Activated CD4-positive, alpha-beta T cell treated with anti-CD3 and anti-CD28 coated beads, Interleukin-2, amount 50 U/mL, for 48 hours (primary cell): ENCODE measurements at places on chromosomes 16 and 17.

DNA sequence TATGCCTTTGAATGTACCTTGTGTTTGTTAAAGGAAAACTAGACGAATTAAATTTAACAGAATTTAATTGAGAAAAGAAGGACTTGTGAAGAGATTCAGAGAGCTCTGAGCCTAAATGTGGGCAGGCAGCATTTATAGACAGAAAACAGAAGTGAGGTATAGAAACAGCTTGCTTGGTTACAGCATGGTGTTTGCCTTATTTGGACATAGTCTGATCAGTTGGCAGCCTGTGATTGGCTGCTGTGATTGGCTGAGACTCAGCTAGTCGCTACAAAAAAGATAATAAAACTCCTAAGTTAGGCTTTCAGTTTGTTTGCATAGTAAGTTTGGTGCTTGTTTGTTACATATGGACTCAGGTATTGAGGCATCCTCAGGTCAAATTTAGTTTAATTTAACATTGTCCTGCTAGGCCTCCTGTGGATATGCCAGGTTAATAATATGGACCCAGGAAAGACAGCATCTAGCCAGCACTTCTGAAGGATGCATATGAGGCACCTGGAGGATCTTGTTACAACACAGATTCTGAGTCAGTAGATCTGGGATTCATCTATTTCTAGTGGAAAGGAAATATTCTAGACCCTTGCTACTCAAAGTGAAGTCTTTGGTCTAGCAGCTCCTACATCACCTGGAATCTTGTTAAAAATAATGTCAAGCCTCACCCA is 43.4 kb downstream of the SLFN5 start:
- no peak for DNase-seq

DNA sequence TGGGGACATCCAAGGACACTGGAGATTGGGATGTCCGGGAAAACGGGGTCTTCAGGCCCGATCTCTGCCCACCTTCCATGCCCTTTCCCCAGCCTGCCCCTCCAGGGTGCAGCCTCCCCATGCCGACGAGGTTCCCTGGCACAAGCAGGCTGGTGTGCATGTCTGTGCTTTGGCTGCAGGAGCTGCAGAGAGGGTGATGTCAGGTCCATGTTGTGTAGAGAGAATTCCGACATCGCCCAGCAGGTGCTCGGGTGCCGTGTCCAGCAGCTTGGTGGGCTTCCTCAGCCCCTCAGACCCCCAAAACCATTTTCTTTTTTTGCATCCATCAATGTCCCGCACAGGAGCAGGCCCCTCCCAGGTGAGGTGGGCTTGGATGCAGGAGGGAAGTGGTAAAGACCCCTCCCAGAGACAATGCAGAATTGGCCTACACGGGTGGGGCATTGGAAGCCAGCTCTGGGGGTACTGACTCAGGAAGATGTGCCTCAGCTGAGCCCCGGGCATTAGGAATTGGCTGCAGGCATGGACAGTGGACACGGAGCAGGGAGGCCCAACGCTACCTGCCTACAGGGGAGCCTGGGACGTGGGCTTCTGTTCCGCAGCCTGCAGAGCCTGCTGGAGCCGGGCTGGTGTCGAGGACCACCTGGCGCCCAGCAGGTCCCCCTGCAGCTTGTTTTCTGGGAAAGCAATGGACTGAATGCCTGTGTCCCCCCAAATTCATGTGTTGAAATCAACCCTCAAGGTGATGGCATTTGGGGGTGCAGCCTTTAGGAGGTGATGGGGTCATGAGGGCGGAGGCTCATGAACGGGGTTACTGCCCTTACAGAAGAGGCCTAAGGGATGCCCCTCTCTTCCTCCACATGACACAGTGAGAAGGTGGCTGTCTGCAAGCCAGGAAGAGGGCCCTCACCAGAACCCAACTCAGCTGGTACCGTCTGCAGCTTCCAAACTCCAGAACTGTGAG is 97.5 kb downstream of the METRNL start:
- no peak for DNase-seq

- no peak for DNase-seq
Measured at GRCh38 chr17:40951011-40951622, 13.7 kb upstream of the KRT23 start.

DNA sequence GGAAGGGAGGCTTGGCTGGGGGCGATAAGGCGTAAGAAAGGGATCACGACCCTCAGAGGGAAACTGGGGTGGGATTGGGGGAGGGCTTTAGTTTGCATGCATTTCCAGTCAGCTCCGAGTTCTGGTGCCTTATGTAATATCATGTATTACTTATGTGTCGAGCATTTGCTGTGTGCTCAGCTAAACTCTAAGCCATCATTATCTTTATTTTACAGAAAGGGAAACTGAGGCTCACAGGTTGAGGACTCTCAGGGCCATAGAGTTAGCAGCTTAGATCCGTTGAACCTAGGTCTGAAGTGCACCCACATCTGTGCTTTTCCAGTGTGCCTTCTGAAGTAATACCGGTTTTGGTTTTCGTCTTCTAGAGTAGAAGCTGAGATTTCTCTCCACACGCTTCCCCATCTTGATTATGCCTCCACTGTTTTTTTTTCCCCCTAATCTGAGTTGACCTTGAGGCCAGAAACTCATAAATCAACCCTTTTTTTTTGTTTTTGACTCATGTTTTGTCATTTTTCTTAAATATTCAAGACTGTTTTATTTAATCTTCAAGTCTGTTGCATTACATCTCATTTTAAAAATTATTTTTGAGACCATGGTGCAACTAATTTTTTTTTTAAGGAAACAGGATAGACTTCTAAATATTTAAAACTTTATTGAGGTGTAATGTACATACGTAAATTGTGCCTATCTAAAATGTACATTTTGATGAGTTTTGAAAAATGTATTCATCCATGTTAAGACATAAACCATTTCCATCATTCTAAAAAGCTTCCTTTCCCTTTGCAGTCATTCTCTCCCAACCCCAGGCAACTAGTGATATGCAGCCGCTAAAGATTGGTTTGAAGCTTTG is 741 bp downstream of the CYB5B start:
- no peak for DNase-seq

- DNase-seq, result no peak
Measured at GRCh38 chr17:7408863-7409262, 1.2 kb downstream of the NLGN2 start.

DNA sequence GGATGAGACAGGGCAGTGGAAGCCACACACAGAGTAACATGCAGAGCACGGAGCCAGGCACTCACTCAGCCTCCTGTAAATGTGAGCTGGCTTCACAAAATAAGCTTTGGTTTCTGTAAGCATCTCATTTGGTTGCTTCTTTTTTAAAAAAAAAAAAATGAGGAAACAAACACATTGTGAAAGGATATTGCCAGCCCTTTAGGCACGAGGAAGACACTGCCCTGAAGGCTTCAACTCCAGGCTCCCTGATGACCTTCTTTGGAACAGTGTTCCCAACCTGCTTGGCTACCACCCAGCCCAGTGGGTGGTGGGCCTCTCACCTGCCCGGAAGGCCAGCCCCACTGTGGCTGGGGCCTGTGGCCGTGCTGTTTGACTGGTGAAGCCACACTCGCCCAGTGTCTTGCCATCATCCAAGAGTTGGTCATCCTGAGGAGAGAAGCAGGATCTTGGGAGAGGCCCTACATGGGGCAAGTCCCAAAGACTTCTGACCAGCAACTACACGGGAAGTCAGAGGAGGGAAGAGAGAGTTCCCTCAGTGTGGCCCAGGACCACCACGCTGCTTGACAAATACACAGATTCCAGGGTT is 1.9 kb downstream of the ELOB start:
- no peak for DNase-seq

DNA sequence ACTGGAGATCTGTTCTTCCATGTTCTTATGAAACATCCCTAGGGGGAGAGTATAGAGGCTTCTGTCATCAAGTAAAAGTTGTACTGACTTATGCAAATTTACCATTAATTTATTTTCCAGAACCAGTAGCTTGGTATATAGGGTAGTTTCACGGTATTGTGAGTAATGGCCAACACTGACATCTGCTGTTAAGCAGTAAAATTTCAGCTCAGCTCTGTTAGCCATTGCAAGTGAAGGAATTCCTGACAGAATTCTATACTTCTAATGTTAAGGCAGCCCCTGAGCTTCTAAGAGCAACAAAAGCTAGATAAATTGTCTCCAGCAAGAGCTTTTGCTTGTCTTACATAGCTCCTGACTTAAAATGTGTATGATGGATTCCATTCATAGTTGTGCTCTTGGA is 613.5 kb upstream of the C16orf82 start:
- no peak for DNase-seq

DNA sequence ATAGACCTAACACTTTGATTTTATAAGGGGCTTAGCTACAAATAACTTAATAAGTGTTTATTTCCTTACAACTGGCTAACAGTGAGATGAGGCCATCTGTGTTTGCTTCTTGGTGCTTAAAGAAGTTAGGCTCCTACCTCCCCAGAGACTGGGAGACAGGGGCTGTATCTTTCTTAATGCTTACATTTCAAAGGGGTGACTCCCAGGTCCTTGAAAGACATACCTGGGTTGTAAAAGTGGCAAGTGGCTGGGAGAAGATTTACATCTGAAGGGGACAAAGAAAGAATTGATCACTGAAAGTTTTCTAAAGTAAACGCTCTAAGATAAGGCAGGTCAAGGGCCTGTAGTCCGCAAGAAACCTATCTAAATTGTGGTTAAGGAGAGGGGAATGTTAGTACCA is 196.8 kb downstream of the CNTNAP4 start:
- no peak for DNase-seq

GRCh38 chr16:8798174-8798527 is 512 bp downstream of the PMM2 start:
- no peak for DNase-seq

GRCh38 chr17:79650283-79650682 is 39.4 kb upstream of the RBFOX3 start:
- no peak for DNase-seq

DNA sequence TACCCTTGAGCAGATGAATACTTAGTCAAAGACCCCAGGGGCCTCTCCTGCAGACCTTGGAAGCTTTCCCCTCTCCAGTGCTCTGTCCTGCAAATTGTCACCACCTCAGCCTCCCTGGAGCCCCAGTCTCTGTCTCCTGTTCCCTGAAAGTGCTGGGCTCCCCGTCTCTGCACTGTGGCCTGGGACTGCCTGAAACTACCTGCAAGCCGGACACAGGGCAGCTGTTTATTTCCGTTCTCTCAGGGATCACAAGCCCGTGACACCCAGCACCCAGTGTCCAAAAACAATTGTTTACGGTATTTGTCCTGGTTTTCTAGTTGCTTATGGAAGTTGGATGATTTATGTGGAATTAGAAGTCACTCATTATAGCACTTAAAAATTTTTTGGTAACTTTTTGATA is 81.6 kb upstream of the CHMP6 start:
- no peak for DNase-seq

DNA sequence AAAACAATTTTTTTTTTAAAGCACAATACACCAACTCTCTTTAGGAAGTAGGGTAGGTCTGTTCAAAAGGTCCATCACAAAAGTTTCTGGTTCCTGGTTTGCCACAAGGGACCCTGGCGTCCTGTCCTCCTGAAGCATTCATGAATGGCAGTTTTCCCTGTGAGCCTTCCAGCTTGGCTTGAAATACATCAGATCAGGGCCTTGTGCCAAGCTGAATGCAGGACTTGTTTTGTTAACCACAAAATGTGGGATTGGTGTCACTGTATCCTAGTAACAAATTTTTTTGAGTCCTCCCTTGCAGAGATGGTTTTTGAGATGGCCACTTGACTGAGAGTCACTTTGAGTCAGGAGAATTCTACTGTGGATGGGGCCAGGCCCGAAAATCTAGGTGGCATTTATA is 3.9 kb downstream of the GNAO1 start:
- no peak for DNase-seq

DNA sequence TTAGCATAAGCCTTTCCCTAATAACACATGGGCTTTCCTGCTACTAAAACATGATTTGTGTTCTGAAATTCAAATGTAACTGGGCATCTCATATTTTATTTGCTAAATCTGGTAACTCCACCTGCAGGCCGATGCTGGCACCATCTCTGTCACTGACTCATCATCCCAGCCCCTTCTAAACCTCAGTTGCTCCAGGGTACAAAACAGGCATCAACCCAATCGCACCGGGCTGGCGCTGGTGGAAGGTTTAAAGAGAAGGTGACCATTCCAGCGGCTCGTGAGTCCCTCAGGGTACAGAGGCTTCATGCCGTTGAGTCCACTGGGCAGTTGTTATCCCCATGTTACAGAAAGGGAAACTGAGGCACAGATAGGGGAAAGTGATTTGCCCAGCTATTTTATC is 27.1 kb downstream of the PPL start:
- no peak for DNase-seq

DNA sequence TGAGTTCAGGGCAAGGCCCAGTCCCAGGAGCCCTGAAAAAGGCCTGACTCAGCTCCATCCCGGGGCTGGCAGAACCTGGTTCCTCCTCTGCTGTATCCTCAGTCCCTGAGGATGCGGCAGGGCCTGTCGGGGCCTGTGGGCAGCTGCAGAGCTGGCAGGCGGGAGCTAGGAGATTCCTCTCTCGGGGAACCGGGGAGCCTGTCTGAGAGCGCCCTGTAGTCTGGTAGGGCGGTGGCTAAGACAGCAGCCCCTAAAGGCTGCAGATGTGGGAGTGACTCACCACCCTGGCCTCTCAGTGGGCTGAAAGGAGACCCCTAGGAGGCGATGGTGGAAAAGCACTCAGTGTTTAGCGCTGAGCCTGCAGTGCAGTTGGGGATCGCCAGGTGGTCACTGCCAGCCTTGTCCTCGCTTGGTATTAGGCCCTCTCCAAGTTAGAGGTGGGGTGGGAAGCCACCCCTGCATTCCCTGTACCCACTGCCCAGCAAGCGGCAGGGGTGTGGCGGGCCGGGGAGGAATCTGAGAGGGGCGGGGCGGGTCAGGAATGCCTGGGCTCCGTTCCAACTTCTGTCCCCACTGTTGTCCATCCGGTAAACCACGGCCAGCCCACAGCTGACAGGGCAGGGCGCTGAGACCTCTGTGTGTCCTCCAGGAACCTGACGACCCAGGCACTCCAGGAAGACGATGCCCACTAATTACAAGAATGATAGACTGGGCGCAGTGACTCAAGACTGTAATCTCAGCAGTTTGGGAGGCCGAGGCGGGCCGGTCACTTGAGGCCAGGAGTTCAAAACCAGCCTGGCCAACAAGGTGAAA is 29.5 kb upstream of the CDH1 start:
- no peak for DNase-seq

GRCh38 chr16:30982548-30983288 is 2.3 kb upstream of the HSD3B7 start:
- no peak for DNase-seq

DNA sequence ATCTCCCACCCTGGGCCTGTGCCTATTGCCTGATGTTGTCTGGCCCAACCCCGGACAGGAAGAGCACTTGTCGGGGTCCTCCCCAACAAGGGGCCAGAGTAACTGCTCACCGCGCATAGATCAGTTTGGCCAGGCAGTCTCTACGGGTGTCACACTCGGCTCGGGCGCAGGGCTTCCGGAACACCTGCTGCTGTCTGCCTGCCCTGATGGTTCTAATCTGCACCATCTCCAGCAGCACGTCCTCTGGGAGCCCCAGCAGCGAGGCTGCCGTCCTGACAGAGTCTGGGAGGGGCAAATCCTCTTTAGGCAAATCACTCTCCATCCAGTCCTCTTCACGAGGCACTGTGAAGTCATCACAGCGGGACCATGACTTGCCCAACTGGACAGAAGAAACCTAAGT is 24.0 kb downstream of the MYO19 start:
- DNase-seq, result no peak

DNA sequence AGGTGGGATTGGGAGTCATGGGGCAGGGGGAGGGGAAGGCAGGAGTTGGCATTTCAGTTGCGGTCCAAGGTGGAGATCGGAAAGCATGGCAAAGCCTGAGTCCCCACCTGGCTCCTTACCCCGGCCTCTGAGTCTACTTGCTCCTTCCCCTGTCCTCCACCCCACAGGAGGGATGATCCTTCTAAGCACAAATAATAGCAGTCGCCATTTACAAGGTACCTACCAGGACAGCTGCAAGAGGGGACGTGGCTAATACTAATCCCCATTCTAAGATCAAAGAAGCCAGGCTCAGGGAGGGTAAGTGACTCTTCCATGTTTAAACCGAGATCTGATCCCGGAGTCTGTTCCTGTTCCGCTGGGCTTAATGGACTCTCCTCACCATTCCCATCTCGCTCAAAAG is 396.3 kb downstream of the SLC39A11 start:
- no peak for DNase-seq
